ENCODE measurements at places on chromosomes 4 and X. TPM values are rescaled to one million over a fixed set of nuclear protein-coding genes. Genes with fewer than 3 reads are reported as not detected.

The GAGE12D gene
- not detected for total RNA-seq

The CDS1 gene
- total RNA-seq = 1.1 TPM

The MTHFD2L gene
- total RNA-seq = 19.9 TPM

The SERTM2 gene
- total RNA-seq = 0.11 TPM

The GPR119 gene
- total RNA-seq = not detected

The F11 gene
- not detected for total RNA-seq

The MSANTD1 gene
- 1.2 TPM for total RNA-seq

The CT45A2 gene
- total RNA-seq = not detected

The SPANXA1 gene
- not detected for total RNA-seq

The KIT gene
- 18.7 TPM for total RNA-seq

DNA sequence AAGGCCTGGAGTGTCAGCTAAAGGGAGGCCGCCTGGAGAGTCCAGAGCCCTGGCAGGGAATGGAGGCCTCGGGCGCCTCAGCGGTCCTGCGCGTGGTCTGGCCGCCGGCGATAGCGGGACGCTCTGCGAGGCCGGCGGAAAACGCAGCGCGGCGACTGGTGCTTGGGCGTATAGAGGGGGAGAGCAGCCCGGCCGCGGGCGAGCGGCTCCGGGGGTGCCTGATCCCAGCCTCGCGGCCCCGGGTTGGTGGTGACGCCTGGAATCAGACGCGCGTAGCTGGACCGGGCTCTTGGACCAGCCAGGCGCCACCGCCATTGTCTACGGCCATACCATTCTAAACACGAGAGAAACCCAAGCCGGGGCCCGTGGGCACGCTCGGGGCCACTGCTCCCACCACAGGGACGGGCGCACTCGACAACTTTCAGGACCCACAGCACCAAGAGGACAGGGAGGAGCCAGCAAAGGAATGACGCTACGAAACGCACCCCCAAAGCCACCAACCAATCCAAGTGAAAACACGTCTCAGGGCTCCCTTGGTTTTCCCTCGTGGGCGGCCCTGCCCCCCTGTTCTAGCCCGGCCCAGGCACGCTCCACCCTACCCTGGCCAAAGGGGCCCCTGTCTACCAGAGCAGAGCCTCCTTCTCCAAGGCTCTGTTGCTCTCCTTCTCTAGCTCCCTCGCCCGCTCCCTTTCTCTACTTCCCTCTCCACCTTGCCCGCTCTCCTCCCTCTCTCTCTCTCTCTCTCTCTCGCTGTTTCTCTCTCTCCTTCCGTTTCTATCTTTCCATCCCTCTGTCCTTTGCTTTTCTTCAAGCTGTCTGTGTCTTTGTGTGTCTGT lies 7.8 kb downstream of the FRG2 start:
- DNase-seq = no peak

DNA sequence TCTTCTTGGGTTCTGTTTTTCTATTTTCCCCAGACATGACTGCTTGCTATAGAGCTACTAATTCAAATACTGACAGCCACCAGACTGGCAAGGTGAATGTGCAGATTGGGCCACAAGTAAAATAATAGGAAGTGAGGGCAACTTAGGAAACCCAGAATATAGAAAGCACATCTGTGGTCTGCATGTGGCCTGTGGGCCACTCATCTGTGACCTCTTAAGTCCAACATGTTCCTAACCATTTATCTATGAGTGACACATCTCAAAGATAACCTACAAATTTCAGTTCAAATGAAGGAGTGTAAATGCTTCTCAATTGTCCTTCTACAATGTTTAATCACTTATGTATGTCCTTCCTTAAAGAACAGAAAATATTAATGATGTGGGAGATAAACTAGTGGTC lies 128.9 kb downstream of the REELD1 start:
- DNase-seq = no peak

GRCh38 chr4:90798948-90799347 lies 671.8 kb downstream of the CCSER1 start:
- no peak for DNase-seq

GRCh38 chr4:3066836-3067400 lies 7.4 kb downstream of the HTT-AS start:
- no peak for DNase-seq

GRCh38 chrX:16603822-16604221 lies 46.1 kb upstream of the S100G start:
- DNase-seq = no peak

- no peak for DNase-seq
These were observed 133.0 kb downstream of the RAPGEF2 start for GRCh38 chr4:159235779-159236368.

DNA sequence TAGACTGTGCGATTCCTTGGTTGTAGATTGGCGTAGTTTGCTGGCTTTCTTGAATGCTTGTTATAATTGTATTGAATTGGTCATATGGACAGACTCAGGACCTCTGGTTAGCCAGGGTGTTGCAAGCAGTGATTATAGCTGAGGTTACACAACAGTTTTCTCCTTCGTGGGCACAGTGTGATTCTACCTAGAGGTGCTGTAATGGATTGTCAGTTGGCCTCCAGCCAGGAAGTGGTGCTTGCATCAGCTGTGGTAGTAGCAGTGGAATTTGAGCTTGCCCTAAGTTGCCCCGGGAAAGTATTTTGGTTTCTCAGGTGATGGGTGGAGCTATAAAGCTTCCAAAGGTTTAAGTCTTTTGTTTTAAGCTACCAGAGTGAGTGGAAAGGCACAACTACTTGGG lies 23.1 kb upstream of the GABRG1 start:
- DNase-seq = no peak

GRCh38 chr4:121143131-121143530 lies 21.0 kb downstream of the TNIP3 start:
- no peak for DNase-seq

GRCh38 chr4:138052806-138053632 lies 189.1 kb downstream of the SLC7A11 start:
- no peak for DNase-seq

DNA sequence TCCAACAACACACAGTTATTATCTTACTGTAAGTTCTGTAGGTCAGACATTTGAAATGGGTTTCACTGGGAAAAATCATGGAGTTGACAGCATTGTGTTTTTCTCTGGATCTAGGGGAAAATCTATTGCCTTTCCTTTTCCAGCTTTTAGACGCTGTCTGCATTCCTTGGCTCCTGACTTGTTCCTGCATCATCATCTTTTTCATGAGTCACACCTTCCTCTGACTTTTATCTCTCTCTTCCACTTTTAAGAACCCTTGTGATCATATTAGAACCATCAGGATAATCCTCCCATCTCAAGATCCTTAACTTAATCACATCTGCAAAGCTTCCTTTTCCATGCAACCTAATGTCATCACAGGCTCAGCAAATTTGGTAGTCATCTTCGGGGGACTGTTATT lies 1454.8 kb downstream of the RPA4 start:
- DNase-seq = no peak

DNA sequence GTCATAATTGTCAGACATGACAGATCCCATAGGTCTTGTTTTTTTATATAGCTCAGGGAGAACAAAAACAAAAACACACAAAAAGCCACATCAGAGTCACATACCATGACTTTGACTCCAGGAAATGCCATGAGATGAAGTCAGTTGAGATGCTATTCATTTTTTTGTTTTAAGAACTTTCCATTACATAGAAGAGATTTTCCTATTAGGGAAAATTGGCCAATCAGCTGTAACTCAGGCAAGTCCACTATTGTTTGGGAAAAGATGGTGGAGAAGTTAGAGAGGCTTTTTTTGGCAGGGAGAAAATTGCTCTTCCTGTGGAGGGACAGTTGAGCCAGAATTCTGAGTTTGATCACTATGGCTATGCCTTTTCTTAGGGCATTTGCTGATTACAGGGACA lies 72.6 kb downstream of the SMARCA5 start:
- DNase-seq = no peak

DNA sequence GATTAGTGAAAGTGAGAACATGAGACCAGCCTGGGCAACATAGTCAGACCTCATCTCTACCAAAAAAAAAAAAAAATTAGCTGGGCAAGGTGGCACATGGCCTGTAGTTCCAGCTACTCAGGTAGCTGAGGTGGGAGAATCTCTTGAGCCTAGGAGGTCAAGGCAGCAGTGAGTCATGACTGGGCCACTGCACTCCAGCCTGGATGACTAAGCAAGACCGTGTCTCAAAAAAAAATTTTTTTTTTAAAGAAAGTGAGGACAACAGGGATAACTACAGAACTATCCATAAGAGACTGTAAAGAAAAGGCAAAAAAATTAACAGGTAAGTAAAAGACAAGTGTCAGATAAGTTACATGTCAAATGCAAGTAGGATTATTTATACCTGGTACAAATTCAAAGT lies 13.5 kb upstream of the SPP1 start:
- DNase-seq = no peak

GRCh38 chr4:38149472-38149996 lies 189.3 kb downstream of the PTTG2 start:
- DNase-seq = no peak

DNA sequence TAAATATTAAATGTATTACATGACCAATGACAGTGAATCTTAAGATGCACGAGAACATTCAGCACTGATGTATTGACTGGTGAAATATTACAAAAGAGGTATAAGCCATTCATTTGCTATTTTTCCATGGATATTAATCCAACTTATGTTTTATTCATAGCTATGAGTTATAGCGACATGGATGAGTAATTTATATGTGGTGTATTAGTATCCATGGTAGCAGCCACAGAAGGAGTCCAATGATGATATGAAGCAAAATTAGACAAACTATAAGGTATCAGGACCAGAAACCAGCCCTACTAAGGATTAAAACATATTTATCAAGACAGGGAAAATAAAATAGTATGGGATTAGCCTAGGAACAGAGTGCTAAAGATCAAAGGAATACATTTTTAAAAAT lies 50.7 kb downstream of the THAP9 start:
- DNase-seq = no peak

GRCh38 chr4:135274416-135274815 lies 1072.8 kb upstream of the PABPC4L start:
- DNase-seq = no peak

DNA sequence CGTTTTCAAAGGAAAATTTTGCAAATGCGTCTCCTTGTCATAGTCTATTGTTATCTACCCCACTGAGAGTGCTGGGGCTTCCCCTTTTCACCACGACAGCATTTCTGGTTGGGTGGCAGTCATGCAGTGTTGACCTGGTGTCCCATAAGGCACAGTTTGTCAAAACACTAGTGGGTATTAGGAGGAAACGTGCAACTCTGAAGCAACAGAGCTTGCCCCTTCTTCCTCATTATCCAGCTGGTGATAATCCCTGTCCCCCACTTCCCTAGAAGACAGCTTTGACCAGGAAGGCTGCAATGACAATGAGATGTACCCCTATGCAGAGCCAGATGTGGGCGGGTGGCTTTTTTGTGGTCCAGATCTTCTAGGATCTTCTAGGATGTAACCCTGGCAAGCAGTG lies 1.8 kb downstream of the TBC1D1 start:
- no peak for DNase-seq

GRCh38 chrX:12308420-12308819 lies 170.1 kb downstream of the FRMPD4 start:
- DNase-seq = no peak

Measured in neural crest cell (in vitro differentiated cells).